ENCODE measurements at places on chromosomes 7 and 10.

GRCh38 chr7:33745934-33746333, 159.4 kb upstream of the BMPER start:
- DNase-seq = peak; percentile 33

DNA sequence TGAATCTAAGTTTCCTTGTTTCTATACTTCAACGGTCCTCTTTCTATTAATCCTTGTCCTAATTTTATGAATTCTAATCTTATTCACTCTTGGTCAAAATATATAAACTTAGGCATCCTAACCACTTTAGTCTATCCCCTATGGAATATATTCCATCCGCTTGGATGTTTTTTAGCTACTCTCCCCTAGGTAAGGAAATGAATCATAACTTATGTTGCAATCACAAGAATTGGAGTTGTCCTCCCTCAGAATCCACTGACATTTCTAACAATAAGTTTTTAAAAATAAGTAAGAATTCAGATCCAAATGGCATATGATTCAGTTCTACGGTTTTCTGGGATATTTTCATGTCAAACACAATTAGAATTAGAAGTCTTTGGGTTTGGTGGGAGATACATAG, 1081.6 kb downstream of the SORCS1 start:
- DNase-seq = no peak

GRCh38 chr7:35418716-35419390, 165.0 kb upstream of the TBX20 start:
- DNase-seq = no peak

DNA sequence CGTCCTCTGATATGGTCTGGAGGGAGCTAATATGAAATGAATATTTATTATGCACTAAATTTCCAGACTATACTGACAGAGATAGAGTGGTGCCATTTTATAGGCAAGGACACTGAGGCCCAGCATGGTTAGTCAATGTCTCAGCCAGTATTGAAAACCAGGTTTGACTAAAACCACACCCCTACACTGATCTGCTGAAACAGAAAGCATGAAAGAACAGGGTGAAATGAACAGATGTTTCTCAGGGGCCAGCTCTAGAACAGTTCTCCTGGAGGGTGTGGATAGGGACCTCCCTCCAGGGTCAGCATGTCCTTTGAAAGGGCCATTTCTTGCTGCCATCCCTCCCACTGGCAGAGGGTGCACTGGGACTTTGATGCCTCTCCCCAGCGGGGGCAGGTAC, 700.5 kb downstream of the GRID1 start:
- DNase-seq = no peak

- no peak for DNase-seq
These were observed 129.8 kb upstream of the FAM20C start for GRCh38 chr7:62361-63116.

- peak; percentile 38 for DNase-seq
These were observed 1002.9 kb upstream of the KCND2 start for GRCh38 chr7:119270045-119270464.

DNA sequence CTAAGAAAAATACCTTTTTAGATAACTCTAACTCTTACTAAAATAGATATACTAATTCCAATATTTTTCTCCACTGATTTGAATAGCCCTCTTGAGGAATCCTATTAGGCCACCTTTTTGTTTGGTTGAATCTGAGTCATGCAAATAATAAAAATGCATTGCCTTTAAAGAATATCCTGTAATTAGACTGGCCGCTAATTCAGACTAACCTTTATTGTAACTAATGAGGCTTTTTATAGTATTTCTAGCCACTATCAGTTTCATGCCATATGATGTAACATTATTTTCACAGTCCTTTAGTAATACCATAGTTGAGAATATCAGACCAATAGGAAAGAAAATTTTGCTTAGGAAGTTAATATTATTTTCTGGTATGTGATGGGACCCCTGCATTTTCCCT, 90.1 kb downstream of the CREB5 start:
- no peak for DNase-seq

DNA sequence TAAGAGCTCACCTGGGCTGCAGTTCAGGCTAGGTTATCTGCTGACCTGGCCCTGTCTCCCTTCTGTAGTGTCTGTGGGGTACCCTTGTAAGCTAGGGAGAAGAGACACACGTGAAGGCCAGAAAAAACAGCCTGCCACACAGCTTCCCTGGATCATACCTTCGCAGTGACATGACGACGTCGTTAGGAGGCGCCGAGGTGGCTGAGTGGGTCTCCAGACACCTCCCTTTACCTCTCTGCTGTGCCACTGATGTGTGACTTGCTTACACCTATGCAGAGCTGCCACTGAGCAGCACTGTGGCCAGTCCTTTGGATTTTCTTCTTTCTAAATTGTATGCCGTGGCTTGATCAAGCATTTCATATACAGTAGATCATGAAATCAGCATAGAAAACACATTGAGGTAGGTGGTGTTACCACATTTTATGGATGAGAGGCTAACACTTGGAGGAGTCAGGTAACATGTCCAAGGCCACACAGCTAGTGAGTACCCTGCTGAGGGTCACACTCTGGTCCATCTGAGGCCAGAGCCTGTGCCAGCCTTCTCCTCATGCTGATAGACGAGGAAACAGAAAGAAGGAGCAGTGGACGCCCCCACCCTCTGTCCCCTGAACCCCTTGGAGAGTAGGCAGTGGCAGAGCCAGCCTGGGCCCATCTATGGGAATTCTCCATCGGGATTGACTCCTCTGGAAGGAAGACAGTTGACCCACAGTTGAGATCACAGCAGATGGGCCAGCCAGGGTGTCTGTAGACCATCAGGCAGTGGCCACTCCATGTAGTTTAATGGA, 23.1 kb downstream of the HTRA1 start:
- no peak for DNase-seq

DNA sequence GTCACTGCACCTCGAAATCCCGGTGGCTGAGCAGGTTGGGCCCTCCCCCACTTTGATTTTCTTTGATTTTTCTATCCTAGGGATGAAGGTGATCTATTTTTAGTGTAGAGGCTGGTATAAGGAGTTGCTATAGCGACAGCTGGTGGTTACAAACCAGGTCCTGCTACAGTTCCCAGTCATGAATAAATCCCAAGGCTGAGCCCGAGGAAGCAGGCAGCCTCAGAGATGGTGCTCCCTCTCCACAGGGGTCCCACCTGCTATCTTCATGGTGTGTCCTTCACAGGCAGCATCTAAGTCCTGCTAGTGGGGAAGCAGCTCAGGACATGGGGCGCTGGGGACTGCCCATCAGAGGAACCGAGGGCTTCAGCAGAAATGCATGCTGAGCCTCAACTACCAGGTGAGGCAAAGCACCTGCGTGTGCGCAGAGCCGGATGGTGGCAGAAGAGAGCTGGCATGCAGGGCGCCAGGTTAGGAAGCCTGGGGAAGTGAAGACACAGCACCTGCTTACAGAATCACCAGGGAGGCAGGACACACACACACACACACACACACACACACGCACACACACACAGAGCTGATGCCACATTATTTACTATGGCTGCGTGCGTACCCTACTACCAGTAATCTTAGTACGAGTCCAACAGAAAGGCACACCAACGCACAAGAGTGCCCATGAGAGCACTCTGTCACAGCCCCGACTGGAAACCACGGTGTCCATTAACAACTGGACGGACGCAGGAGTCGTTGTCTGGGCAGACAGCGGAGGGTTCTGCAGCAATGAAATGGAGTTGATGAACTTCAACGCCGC, 150.9 kb downstream of the PRKAG2 start:
- peak; percentile 68 for DNase-seq

GRCh38 chr7:8480527-8480926, 47.1 kb downstream of the NXPH1 start:
- peak; percentile 1 for DNase-seq

GRCh38 chr7:18467011-18467410, 28.5 kb upstream of the HDAC9 start:
- DNase-seq = peak; percentile 12

GRCh38 chr7:6271060-6271658, 1.3 kb downstream of the CYTH3 start:
- peak; percentile 69 for DNase-seq

DNA sequence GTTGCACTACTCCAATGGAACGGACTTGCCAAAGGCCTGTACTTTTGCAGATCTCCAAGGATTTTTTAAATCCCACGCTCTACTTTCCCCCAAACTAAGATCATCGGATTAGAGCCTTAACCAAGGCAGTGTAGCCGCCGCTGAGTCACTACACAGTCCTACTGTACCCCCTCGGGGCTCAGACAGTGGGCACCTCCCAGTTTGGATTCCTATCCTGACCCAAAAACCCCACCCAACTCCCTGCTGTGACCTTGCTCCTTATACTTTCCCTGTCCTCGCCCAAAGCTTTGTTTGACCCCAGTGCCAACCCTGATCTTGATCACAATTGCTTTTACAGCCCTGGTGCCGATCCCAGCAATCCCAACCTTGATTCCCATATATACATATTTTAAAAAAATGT, 17.5 kb upstream of the PLAU start:
- peak; percentile 89 for DNase-seq

DNA sequence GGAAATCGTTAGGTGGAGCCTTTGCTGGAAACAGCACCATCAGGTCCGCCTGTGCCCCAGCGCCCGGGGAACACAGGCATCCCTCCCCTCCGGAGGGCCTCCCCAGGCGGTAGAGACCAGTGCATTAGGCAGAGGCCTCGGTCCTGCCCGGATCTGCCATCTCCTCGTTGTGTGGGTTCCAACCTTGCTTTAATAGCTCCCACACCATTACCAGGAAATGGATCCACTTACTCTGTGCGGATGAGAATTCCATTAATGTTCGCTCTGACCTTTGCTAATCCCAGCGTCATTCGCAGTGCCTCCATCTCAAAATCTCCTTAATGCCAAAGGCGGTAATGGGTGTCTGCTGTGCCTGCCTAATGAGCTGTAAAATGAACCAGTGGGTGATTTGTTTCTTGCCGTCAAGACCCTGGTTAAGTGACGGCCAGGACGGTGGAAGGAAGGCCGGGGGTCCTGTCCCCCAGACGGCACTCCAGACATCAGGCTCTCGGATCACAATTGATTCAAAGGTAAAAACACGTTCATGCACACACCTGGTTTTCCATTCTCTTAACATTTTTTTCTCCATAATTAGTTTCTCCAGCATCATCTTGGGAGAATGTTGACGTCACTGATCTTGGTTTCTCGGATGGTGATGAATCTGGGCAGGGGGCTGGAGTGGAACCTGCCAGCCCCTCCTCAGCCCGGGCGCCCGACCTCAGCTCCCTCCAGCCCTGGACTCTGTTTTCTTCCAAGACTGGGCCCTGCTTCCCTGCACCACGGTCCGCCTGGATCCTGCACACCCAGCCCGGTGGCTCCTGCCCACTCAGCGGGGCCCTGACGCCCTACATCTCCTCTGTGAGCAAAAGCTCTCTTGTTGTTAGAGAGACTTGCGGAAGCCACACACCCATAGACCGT, 22.8 kb upstream of the FAM20C start:
- DNase-seq = no peak

DNA sequence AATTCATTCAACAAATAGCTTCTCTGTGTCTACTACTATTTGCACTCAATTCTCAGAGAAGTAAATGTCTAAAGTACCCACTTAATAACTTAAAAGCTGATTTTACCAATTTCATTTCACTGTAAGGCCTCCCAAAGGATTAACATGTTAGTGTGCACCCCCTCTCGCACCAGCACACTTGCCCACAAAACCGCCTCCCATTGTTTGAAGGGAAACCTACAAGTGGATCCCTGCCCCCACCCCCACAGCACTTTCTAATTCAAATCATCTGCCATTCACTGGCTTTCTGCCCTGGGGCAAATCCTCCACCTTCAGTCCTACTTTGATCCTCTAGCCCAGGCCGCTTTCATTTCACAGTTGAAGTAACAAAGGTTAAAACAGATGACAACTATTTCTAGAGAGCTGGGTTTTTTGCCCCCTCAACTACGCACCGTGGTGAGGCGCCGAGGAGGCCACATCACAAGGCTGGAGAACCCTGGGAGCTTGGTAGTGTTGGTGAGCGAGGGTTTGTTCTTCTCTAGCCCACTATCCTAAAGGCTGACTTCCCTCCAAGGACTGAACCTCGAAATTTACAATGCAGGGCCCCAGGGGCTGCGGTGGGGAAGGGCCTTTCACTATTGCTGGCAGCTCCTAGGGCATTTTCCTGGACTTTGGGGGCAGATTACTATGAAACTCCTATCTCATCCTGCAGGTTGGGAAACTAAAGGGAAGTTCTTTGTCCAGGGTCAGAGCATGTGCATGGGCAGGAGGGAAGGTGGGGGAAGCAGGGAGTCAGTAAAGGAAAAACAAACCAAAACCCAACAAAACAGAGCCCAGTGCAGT, 517.4 kb upstream of the ZMIZ1 start:
- no peak for DNase-seq

DNA sequence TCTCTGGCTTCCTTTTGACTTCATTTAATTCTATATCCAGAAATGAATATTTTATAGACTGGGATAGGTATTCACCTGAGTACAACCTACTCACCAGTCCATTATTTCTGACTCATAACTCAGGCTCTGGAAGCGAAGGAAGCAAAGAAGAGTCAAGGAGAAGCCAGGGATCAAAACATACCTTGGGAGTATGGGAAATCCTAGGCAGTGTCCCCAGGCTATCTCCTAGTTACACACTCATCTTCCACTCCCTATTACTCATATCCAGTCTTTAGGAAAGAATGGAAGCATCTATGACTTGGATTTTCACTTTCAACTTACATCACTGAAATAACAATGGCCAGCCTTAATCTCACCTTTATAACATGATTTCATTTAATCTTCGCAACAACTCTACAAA, 40.9 kb upstream of the ELAPOR2 start:
- DNase-seq = no peak

DNA sequence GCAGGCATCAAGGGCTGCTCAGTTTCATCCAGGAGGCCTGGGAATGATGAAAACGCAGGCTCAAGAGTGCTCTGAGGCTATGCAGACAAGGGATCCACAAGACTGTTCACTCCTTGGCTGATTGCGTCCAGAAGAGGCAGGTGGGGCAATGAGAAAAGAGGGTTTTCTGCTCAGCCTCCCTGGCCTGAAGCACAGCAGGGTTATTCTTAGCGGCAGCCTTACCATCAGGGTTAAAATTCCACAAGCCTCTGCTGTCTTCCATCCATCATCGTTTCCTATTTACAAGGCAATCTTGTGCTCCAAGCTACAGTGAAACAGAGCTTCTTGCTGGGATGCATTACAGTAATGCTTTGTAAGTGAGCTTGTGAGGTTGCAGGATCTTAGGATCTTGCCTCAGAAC, 129.4 kb upstream of the SHH start:
- DNase-seq = no peak

- no peak for DNase-seq
These were observed 59.7 kb upstream of the LAMB4 start for GRCh38 chr7:108189733-108190388.

- no peak for DNase-seq
These were observed 26.4 kb upstream of the IKZF1 start for GRCh38 chr7:50278120-50278519.

DNA sequence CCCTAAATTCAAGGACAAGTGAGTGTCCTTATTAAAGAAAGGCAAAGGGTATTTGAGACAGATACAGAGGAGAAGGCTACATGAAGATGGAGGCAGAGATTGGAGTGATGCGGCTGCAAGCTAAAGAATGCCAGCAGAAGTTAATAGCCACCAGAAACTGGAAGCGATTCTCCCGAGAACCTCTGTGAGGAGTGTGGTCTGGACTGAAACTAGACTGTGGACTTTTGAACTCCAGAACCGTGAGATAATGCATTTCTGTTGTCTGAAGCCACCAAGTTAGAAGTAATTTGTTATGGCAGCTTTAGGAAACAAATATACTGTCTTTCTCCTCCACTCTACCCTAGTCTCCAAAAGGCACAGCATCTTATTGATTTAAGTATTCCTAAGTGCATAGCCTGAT, 80.3 kb upstream of the CREB5 start:
- DNase-seq = no peak

- DNase-seq = no peak
These were observed 97.3 kb upstream of the MPP7 start for GRCh38 chr10:28400176-28400575.

Measured in M059J (cell line).